ENCODE measurements at places on chromosomes 2 and 18. TPM values are rescaled to one million over a fixed set of nuclear protein-coding genes. Genes with fewer than 3 reads are reported as not detected.

Gene TLX2
- not detected for total RNA-seq

Gene INHA
- total RNA-seq, result 0.18 TPM

Gene TANC1
- 11.9 TPM for total RNA-seq

Gene ICOS
- not detected for total RNA-seq

Gene ANKRD30B
- total RNA-seq, result 2.7 TPM

Gene MREG
- 2.8 TPM for total RNA-seq

Gene STEAP3
- 50.9 TPM for total RNA-seq

Gene ANKRD23
- 6.0 TPM for total RNA-seq

Gene WDR35
- 21.0 TPM for total RNA-seq

Gene PLCD4
- total RNA-seq, result 1.2 TPM

Gene G6PC2
- not detected for total RNA-seq

Gene RAB6C
- not detected for total RNA-seq

Gene RELCH
- 52.0 TPM for total RNA-seq

Gene TEKT4
- not detected for total RNA-seq

Gene INO80B
- 28.0 TPM for total RNA-seq

Gene RAB17
- 0.54 TPM for total RNA-seq

Gene MYL12A
- 733 TPM for total RNA-seq

Gene IAH1
- total RNA-seq, result 51.7 TPM

Gene GKN1
- not detected for total RNA-seq

Gene DUSP19
- 4.8 TPM for total RNA-seq

Gene MYL12B
- total RNA-seq, result 415 TPM

Gene ALPP
- not detected for total RNA-seq

Gene DSG2
- 5.6 TPM for total RNA-seq

Gene BOLL
- total RNA-seq, result not detected

Gene FABP1
- not detected for total RNA-seq

Gene FOXI3
- not detected for total RNA-seq

Gene CCDC150
- 19.7 TPM for total RNA-seq

Gene COL6A3
- total RNA-seq, result 1,372 TPM

Gene KIF3C
- total RNA-seq, result 11.8 TPM

Gene SLC40A1
- total RNA-seq, result 19.7 TPM

Gene OTOS
- not detected for total RNA-seq

Gene TFCP2L1
- under 0.01 TPM for total RNA-seq

Gene GAL3ST2
- 0.25 TPM for total RNA-seq

Gene C2orf66
- not detected for total RNA-seq

Gene CHRNG
- not detected for total RNA-seq

Gene TUBA3E
- total RNA-seq, result not detected

Gene HOXD8
- 0.45 TPM for total RNA-seq

Gene PCARE
- under 0.01 TPM for total RNA-seq

Gene VRK2
- total RNA-seq, result 47.1 TPM

Gene MAP3K19
- total RNA-seq, result not detected

Gene MRO
- 6.5 TPM for total RNA-seq

Gene ICA1L
- 8.9 TPM for total RNA-seq

Gene DRC1
- not detected for total RNA-seq

Gene CD226
- total RNA-seq, result 0.99 TPM

Gene CAVIN2
- 24.1 TPM for total RNA-seq

Gene NAT8
- not detected for total RNA-seq

Gene DYNAP
- not detected for total RNA-seq

Gene MSTN
- total RNA-seq, result 0.08 TPM

Gene CCDC148
- total RNA-seq, result 9.1 TPM

Gene RHOB
- 82.0 TPM for total RNA-seq

Gene OBSL1
- total RNA-seq, result 90.4 TPM

Gene POMC
- 0.63 TPM for total RNA-seq

Gene NEU2
- total RNA-seq, result not detected

Gene NXPH2
- not detected for total RNA-seq

Gene SCN1A
- total RNA-seq, result 0.09 TPM

Gene STAT4
- total RNA-seq, result 0.54 TPM

Data from fibroblast of the aortic adventitia (primary cell).